Fibroblast of lung (primary cell): ENCODE measurements at places on chromosomes 6 and 20.
A peak's percentile ranks its signal among the peaks of the same experiment; 100 is the strongest.

GRCh38 chr6:35230950-35231349 lies 17.2 kb downstream of the SCUBE3 start:
- peak; percentile 37 for DNase-seq

DNA sequence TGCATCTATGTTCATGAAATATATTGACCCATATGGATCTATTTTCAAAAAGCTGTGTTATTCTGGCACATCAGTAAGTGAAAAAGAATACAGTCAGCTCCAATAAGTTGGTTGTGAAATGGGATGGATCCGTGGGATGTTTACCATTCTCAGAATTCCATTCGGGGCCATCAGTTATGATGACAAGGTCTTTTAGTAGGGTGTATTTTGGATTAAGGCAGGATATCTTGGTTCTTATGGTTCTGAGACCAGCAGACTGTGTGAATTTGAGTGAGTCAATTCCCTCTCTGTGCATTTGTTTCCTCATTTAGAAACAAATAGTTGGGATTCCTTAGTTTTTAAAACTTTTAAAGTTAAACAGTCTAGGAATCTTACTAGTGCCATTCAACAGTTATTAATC lies 287.4 kb downstream of the CD109 start:
- DNase-seq: peak; percentile 54

DNA sequence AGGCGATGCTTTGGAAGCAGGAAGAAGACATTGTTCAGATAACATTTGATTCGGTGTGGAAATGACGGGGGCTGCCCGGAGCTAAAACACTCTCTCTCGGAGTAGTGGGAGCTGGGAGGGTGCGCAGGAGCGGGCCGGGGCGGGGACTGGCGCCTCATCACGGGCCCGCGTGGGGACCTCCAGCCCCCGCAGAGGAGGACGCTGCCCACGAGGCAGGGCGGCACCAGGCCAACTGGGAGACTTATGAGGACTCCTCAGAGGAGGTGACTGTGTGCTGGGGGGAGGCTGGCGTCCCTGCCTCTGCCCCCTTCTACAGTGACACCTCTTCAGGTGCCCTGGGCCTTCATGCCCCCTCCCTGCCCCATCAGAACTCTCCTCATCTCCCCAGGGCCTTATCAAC lies 15.2 kb downstream of the DDO start:
- DNase-seq: no peak

DNA sequence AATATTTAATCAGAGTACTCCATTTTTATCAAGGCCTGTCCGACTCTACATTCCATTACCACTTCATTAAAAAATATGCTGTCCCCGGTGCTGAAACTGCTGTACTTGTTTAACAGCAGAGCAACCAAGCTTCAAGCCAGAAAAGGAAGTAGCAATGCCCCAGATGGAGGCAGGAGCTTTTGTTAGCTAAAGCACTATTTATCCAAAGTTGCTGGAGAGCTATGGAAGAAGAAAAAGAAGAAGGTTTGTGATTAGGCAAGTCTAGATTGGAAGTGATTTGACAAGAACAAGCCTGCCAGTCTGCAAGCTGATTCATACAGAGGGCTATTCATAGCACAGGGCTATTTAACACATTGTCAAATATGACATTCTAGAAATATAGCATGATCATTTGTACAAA lies 160.9 kb upstream of the SPTLC3 start:
- no peak for DNase-seq

GRCh38 chr20:44703183-44703925 lies 11.8 kb upstream of the CCN5 start:
- DNase-seq: no peak

- DNase-seq: peak; percentile 42
These were observed 3.3 kb downstream of the KCNS1 start for GRCh38 chr20:45097485-45098102.

DNA sequence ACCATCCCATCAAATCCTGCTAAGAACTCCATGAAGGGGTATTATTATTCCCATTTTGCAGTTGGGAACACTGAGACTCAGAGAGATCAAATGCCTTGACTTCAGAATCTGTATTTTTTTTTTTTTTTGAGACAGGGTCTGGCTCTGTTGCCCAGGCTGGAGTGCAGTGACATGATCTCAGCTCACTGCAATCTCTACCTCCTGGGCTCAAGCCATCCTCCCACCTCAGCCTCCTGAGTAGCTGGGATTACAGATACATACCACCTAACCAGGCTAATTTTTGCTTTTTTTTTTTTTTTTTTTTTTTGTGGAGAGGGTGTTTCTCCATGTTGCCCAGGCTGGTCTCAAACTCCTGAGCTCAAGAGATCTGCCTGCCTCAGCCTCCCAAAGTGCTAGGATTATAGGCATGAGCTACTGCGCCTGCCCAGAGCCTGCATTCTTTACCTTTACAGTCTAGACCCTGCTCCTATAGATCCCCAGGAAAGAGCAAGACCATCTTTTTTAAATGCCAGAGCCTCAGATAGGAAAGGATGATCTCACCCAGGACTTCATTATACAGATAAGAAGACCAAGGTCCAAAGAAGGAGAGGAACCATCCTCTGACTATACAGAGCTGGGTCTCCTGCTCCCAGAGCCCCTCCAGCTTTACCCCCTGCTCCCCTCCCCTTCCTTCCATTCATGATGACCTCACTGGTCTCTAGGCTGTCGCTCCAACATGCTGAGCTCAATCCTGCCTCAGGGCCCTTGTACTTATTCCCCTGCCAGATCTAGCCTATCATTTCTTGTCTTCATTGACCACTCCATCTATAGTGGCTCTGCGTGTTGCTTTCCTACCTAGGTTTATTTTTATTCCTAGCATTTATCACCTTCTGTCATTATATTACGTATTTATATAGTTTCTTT lies 138.6 kb downstream of the CEBPB start:
- no peak for DNase-seq

DNA sequence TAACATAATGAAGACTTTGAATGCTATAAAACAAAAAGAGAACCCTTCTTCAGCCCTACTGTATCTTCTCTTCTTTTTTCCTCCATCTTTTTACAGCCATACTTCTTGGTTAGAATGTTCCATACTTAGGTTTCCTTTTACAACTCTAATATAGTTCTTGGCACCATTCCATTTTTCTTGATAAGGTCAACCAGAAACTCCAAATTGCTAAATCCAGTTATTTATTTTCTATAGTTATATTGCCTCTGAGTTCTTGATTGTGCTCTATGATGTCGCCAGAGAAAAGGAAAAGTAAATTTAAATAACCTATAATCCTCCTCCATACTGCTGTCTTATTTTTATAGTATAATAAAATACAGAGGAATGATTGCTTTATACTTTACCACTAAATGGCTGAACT lies 26.7 kb upstream of the COL10A1 start:
- DNase-seq: no peak

GRCh38 chr6:113596387-113597230 lies 260.5 kb upstream of the MARCKS start:
- peak; percentile 44 for DNase-seq

DNA sequence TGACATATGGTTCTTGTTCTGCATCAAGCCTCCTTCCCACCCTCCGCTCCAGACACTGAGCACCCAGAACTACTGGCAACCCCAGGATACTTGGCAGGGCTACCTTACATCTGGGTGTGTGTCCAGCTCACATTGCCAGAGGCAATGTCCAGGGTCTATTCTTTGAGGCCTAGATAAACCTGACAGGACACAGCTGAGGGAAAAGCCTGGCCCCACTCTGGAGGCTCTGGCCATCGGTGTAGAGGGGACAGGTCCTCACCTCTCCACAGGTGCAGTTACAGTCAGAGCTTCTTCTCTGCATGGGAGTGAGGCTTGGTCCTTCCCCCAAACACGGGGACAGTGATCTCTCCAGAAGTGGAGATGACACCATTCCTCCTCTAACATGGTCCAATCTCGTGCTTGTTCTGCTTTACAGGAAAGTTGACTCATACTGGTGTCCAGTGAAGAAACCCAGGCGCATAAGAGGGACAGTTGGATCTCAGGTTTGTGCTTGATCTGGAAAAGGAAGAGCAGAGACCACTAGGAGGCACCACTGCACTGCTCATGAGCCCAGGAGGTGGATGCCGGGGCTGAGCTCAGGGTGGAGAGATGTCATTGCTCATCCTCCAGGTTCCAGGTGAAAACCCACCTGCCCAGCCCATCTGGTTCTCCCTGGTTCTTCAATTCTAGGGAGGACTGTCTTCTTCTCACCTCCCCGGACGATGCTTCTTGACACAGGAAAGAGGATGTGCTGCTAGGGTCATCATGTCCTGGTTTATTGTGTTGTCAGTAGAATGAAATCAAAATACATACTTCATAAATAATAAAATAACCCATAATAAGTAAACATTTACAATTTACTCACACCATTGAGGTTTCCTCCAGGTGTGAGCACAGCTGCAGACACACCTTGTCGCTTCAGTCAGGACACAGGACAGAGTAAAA lies 14.7 kb downstream of the HLA-F start:
- DNase-seq: peak; percentile 65

- DNase-seq: no peak
These were observed 68.2 kb downstream of the TMEM242 start for GRCh38 chr6:157255079-157255478.
